HFF-Myc (cell line): ENCODE measurements at places on chromosomes 1 and 21.

GRCh38 chr1:19888112-19888511 is 5.9 kb downstream of the OTUD3 start:
- DNase-seq = no peak

DNA sequence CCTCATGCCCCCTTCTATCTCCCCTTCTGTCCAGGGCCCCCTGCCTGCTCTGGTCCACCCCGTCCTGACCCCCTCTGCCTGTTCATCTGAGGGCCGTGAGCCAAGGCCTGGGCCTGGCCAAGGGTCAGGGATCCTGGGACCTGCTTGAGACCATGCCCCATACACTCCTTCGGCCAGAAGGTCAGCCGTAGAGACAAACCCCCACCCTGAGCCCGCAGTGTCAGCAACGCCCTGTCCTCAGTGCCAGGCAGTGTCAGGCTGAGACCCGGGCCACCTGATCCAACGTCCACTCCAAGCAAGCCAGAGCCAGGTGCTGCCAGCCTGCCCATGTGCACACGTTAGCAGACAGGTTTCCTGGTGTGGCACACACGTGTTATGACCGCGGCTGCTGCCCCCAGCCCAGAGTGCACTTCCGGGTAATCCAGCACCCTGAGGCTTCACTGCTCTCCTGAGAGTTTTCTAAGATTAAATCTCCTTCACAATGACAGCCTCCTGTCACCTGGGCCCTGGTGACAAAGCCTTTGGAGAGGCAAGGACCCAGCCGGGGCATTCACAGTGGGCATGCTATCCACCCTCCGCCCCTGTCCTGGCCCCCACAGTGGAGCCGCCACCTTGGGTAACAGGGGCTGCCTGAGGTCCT is 10.1 kb upstream of the SAMD11 start:
- DNase-seq = no peak

- peak; percentile 81 for DNase-seq
These were observed 134.6 kb downstream of the HUNK start for GRCh38 chr21:32007456-32007855.

- no peak for DNase-seq
These were observed 7.8 kb downstream of the PLOD1 start for GRCh38 chr1:11942280-11942679.

GRCh38 chr1:177780096-177780700 is 189.7 kb downstream of the SEC16B start:
- DNase-seq = peak; percentile 15

GRCh38 chr21:45088116-45088515 is 13.7 kb downstream of the ADARB1 start:
- no peak for DNase-seq
